Skeletal muscle cell (primary cell): ENCODE measurements at places on chromosomes 3 and 15.
A peak's percentile ranks its signal among the peaks of the same experiment; 100 is the strongest.

- no peak for DNase-seq
Observed at GRCh38 chr3:197257711-197258110, 40.7 kb downstream of the DLG1 start.

DNA sequence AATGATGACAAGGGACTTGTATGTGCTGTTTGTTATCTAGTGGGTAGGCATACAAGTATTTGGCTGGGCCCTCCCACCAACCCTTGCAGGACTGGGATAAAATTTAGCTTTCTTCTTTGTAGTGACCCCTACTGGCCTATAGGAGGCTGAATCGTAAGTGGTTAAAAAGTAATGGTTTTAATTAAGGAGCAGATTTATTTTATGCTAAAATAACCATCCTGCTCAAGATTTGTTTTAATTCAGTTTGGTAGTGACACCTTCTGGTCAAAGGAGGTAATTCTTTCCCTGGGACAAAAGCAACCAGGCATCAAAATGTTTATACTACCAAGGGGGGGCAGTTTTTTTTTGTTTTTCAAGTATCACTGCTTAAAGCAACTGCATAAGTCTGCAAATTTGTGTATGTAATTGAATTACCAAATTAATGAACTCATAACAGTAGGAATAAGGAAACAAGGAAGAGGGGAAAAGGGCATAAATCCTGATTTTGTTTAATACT lies 70.7 kb downstream of the TOP2B start:
- DNase-seq, result peak; percentile 51

DNA sequence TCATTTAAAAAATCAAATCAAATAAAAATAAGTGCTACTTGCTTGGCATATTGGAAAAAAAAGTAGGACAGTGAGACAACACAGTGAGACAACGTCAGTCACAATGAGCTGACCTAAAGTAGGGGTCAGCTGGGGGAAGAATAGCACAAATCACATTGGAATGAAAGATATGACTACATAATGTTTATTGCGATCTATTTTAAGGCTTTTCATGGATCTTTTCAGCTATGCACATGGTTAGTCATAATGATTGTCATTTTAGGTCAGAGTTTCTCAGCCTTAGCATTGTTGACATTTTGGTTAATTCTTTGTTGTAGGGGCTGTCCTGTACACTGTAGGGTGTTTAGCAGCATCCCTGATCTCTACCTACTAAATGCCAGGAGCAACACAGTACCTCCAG lies 44.5 kb downstream of the CMSS1 start:
- DNase-seq, result peak; percentile 45

- DNase-seq, result no peak
Observed at GRCh38 chr3:73394240-73394639, 230.5 kb downstream of the PDZRN3 start.

DNA sequence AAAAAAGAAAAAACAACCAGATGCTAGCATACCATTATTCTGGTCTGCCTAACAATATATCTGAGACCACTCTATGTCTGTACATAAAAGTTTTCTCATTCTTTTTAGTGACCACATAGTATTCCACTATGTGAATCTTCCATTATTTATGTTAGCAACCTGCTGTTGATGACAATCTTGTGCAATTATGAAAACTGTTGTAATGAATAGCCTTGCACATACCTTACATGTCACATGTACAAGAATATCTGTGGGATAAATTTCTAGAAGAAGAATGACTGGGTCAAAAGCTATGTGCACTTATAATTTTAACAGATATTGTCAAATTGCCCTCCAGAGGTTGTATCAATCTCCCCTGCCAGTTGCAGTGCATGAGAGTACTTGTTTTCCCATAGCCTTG lies 62.5 kb downstream of the ARHGAP31 start:
- no peak for DNase-seq
